Activated T-helper 2 cell treated with anti-CD3 and anti-CD28 coated beads, Interferon-gamma antibody, Interleukin-2, Interleukin-4, amounts not matched to agents 10 μg/mL and 5 μg/mL and 100 μg/mL, durations not matched to agents 14 hours and 24 hours and 36 hours (primary cell): ENCODE measurements at places on chromosomes 4 and X. TPM values are rescaled to one million over a fixed set of nuclear protein-coding genes. Genes with fewer than 3 reads are reported as not detected.
A peak's percentile ranks its signal among the peaks of the same experiment; 100 is the strongest.

DNA sequence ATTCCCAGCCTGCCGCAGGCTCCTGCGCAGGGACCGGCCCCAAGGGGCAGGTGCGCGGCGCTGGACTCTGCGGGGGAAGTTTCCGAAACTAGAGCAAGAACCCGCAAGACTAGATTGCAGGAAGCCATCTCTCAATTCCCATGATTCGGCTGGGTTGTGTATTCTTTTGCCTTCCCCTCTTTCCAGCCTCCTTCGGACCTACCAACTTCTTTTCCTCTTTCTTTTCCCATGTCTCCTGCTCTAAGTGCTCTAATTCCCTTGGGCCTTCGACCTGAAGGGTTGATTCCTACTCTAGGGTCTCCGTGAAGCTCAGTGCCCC is 645 bp upstream of the OPHN1 start:
- DNase-seq, result no peak
- no peaks in the 10 kb centered on the region for H3K4me1 ChIP-seq
- H3K36me3 ChIP-seq, result no peaks in the 10 kb centered on the region
- peak overlapping the region; percentile 69 for H3K4me3 ChIP-seq

DNA sequence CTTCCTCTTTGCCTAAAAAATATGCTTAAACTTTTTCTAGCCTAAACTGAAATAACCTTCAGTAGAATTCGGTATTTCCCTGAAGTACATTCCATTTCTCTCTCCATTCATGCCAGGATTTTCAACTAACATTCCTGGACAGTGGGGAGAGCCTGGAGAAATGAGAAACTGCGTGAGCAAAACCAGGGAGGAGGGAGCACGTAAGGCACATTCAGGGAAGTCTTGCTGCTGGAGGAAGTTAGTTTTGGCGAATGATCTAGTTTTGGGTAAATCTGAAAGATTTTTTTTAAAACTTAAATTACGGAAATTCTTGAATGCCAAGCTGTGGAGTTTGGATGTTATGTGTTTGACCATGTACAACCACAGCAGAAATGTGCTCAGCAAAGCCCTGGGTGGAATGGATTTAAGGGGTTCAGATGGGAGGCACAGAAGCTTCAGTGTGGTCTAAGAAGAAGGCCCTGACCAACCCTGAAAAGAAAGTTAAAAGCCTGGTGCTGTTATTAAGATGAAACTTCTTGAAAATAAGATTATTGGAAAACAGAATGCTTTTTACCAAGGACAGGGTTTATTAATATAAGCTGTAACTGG is 347.8 kb downstream of the ANK2 start:
- no peak for DNase-seq
- no peaks in the 10 kb centered on the region for H3K36me3 ChIP-seq
- H3K4me3 ChIP-seq, result no peak overlapping the region

DNA sequence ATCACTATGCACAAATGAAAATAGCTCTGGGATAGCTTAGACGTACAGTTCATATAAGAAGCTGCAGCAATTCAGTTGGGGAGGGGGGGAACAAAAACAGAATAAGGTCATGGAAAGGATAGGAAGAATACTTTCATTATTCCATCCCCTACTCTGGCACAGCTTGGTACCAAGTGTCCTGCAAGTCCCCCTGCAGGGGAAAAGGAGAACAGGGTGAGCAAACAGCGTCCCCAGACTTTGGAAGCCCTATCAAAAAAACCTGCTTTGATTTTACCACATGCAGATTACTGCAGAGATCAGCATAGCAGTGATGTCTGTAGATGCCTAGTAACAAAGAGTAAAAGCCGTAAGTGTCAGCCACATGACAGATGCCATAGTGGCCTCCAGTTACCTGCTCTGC is 209.4 kb upstream of the NEIL3 start:
- H3K27ac ChIP-seq, result no peak overlapping the region
- no peaks in the 10 kb centered on the region for H3K4me1 ChIP-seq
- H3K36me3 ChIP-seq, result no peaks in the 10 kb centered on the region
- H3K4me3 ChIP-seq, result no peak overlapping the region
- no peaks in the 10 kb centered on the region for H3K27me3 ChIP-seq

GRCh38 chrX:75748431-75748830 is 36.6 kb downstream of the MAGEE2 start:
- no peak overlapping the region for H3K4me3 ChIP-seq
- DNase-seq, result no peak
- H3K27ac ChIP-seq, result no peak overlapping the region
- H3K4me1 ChIP-seq, result peaks cover 1% of the 10 kb centered on the region

DNA sequence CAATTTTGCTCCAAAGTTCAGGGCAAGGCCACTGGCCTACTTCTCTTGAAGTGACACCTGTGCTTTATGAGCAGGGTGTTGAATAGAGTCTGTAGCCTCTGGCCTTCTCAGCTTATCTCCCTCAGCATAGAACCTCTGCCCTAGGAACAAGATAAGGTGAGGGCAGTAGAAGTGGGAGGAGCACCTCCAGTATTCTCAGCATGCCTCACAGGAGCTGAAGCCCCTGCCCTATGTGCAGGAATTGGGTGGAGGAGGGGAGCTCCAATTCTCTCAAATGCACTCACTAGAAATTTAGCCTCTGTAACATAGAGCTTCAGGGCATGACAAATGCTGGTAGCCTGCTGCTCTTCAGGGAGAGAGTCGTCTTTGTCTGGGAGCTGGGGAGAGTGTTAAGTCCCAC is 479.3 kb downstream of the IL1RAPL1 start:
- no peaks in the 10 kb centered on the region for H3K4me1 ChIP-seq
- H3K27ac ChIP-seq, result no peak overlapping the region
- H3K36me3 ChIP-seq, result no peaks in the 10 kb centered on the region
- DNase-seq, result no peak
- no peaks in the 10 kb centered on the region for H3K27me3 ChIP-seq

DNA sequence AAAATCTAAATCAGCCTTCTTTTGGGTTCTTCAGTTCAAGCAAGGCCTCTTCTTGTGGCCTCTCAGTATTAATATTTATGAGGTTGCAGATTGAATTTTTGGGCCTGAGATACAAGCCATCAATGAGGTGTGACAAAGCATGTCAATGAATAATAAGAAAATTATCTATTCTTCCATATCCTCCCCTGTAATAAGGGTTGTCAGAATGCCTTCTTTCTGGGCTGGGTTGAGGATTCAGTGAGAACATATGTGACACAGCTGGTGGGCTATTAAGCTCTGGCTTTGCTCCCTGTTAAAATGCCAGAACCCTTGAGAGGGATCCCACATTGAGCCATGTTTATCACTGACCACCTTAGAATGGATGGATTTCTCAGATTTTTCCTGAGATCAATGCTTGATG is 187.2 kb downstream of the AR start:
- H3K36me3 ChIP-seq, result no peaks in the 10 kb centered on the region
- H3K27me3 ChIP-seq, result no peaks in the 10 kb centered on the region

DNA sequence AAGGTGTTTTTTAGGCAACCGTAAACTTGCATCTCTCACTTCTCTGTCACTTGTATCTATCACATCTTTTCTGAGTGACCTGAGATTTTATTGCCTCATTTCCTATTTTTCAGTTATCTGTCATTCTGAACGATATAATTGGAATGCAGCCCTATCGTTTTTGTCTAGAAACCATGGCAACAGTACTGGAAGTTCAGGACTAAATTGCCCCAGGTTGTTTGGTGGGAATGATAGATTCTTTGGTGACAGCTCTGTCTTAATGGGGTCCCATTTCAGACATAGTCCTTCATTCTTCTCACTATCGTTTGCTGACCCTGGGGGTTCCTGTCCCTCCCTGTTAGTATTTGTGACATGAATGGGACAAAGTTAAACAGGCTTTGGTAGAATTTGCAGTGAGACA is 267.7 kb upstream of the GALNT7 start:
- H3K27ac ChIP-seq, result no peak overlapping the region
- no peaks in the 10 kb centered on the region for H3K27me3 ChIP-seq
- no peak for DNase-seq

HHIP gene
- total RNA-seq, result not detected in 2 replicates

MAGED4B gene
- 0.18 and 0.73 TPM in 2 replicates for total RNA-seq

ADRA2C gene
- total RNA-seq, result not detected in 2 replicates
